ENCODE measurements at places on chromosomes 16 and 17.

- no peak for DNase-seq
These were observed 19.9 kb upstream of the FAM20A start for GRCh38 chr17:68621065-68621464.

- DNase-seq = no peak
These were observed 29.9 kb upstream of the ARL4D start for GRCh38 chr17:43368740-43369506.

DNA sequence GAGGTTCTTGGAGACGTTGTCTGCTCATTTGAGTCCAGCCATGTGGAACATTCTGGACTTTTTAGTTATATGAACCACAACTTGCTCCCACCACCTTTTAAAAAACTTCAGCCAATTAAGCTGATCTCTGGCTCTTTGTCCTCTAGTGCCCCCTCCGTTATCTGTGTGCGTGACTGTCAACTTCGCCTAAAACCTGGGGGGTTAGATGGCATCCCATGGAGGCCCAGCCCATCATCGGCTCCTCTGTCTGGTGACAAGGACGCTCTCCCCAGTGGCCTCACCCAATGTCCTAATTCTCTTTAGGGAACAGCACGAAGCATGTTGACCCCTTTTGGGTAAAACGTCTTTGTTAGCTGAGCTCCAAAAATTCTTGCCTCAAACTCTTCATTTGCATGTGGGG is 341.0 kb upstream of the TNRC6C start:
- no peak for DNase-seq

- no peak for DNase-seq
These were observed 233.9 kb downstream of the MRTFB start for GRCh38 chr16:14304891-14305460.

- DNase-seq = no peak
These were observed 69.9 kb upstream of the NFAT5 start for GRCh38 chr16:69495821-69496220.

GRCh38 chr17:70076189-70076588 is 1.2 kb downstream of the KCNJ16 start:
- no peak for DNase-seq

- DNase-seq = no peak
These were observed 25.6 kb downstream of the TRAP1 start for GRCh38 chr16:3691761-3692160.

DNA sequence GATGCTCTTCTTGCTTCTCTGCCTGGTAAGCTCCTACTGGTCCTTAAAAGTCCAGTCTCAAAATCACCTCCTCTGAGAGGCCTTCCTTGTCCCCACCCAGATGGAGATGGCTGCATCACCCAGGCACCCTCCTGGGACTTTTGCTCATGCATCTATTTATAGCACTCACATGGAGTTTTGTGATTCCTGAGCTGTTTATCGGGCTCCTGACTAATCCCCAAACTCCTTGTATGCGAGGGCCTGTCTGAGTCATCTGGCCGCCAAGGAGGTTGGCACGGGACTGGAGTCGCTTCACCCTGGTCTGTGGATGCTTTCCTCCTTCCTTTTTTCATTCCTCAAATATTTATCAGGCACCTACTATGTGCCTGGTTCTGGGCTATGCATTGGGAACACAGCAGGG is 2.3 kb upstream of the MAP2K3 start:
- DNase-seq = no peak

- no peak for DNase-seq
These were observed 33.8 kb downstream of the RBBP6 start for GRCh38 chr16:24573141-24573540.

DNA sequence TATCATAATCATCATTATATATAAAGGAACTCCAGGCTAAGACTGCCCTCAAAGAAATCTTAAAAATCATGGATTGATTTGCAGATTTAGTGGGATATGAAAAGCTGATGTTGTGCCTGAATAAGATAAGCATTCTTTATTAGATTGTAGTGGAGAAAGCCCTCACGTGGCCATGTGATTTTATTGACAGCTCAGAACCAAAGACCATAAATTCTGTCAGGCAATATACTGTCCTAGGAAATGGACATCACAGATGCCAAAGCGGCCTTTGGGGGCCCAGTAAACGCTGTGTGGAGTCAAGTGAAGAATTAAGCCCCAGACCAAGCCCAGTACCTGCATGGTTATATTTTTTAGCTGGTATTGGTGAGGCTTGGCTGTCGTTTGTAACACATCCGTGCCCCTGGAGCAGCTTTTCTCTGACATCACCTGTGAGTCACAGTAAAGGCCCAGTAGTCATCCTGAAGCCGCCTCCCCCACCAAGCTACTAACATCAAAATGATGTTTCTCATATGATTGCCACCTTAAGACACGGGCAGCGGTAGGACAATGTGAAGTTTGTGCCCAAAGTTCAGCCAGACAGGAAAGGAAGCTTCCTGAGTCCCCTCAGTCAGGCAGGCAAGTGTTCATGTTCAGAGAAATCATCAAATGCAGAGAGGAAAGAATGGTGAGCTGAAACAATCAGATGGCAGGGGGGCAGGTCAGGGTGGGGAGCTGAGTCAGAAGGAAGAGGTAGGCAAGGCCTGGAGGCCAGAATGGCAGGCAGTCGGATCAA is 209.4 kb downstream of the IRX3 start:
- DNase-seq = no peak

GRCh38 chr17:50183421-50183994 is 17.7 kb downstream of the SGCA start:
- DNase-seq = no peak

GRCh38 chr17:73042809-73043685 is 49.4 kb downstream of the SLC39A11 start:
- DNase-seq = no peak

GRCh38 chr16:70381604-70382342 is 35.1 kb downstream of the DDX19A start:
- DNase-seq = no peak

DNA sequence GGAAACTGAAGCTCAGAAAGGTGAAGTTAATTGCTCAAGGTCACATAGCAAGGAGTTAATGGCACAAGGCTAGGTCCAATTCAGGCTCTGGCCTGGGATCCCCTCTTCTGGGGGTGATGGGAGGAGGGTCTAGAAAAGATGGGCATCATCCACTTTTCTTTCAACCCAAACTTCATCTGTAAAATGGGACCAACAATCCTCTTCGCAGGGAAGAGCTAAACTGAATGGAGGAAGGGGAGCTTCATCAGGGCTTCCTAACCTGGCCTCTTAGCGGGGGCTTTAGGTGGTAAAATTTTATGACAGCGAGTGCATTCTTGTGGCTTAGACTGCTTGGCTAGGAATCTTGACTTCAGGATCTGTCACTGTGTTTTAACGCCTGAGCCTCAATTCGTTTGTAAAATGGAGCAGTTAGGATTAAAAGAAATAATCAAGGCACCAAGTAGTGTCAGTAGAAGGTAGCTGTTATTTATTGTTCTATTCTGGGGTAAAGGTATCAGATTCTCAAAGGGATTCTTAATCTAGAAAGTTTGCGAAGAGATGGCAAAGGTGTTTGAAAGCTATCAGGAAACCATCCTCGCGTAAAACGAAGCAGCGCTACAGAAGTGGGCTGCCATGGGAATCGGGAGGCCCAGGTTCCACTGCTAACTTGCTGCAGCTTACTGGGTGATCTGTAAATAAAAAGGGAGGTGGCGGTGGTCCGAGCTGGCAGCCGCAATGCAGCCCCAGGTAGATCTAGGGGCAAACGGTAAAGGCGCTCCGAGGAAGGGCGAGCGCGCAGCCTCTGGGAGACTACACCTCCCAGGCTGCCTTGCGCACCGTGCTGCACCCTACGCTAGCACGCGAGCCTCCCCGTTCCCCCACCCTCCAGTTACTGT is 1.5 kb upstream of the SRCAP start:
- DNase-seq = no peak

DNA sequence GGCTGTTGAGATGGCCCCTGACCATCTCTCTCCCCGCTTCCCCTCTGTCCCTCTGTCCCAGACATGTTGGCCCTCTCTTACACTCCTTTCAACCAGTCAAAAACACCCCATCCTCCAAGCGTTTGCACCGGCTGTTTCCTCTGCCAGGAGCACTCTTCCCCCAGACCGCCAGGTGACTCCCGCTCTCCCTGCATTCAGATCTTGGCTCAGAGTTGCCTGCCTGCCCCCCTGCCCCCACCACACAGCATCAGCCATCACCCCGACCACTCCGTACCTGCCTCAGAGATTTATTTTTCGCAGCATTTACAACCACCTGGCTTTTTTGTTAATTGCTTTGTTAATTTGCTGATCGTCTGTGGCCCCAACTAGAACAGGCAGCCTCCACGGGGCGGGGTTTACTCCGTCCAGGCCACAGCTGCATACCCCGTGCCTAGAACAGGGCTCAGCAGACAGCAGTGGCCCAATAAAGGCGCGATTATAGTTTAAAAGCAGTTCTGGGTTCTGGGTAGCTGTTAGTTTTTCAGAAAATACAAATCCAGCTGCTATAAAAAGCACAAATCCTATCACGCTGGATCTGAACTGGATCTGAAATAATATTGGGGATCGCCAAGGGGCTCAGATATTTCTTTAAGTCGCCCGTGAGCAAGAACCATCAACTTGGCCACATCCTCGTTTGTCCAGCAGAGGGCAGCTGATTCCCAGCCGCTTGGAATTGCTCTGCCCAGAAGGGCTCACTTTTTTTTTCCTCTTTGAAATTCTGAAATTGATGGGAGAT is 173.6 kb downstream of the IRF8 start:
- no peak for DNase-seq

DNA sequence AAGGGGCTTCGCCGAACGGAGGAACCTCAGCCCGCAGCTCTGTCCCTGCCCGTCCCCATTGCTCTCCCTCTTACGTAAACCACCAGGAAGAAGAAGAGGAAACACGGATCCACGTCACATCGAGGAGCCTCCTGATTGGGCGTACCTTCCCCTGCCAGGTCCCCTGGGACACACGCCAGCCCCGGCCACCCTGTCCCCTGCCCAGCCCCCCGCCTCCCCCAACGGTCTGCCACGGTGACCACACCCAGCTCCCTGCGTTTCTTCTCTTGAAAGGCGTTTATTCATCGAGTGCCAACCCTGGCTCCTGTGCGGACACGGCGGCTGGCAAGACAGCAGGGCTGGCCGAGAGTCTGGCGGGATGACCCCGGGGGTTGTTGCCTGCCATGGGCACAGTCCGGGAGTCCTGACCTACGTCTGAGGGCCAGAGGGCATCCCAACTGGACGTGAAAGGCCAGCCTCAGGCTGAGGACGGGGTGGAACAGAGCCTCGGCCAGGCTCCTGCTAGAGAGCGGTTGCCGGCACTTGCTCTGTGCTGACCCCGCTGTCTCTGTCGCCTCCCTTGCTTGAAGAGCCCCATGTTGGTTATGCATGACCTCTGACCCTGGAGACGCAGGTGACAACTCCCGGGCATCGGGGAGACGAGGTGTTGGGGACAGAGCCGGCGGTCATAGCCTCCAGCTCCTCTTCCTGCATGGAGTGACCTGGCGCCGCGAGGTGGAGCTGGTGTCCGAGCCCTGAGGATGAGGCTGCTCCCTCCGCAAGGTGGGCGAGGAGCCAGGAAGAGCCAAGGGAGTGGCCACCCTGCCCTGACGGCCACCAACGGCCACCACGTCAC is 40.5 kb upstream of the ACSF3 start:
- no peak for DNase-seq

GRCh38 chr16:55012362-55012761 is 81.7 kb downstream of the IRX5 start:
- DNase-seq = no peak

- DNase-seq = no peak
These were observed 58.5 kb upstream of the CREBBP start for GRCh38 chr16:3938843-3939624.

- no peak for DNase-seq
These were observed 7.7 kb downstream of the FOXL1 start for GRCh38 chr16:86585821-86586611.

- no peak for DNase-seq
These were observed 13.5 kb upstream of the ABAT start for GRCh38 chr16:8660841-8661301.

DNA sequence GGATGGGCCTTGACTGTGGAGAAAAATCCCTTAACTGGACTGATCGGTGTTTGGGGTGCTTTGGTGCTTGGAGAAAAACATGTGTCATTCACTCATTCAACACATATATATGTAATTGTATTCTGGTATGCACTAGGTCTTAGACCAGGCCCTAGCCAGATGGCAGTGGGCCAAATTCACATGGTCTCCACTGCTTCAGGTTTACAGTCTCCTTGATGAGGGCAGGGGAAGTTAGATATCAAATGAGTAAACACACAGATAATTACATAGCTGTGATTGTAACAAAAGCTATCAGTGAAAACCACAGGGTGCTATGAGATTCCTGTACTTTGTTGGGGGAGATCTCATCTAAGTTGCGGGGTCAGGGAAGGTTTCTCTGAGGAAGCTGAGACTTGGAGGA is 78.8 kb downstream of the WWP2 start:
- DNase-seq = no peak

DNA sequence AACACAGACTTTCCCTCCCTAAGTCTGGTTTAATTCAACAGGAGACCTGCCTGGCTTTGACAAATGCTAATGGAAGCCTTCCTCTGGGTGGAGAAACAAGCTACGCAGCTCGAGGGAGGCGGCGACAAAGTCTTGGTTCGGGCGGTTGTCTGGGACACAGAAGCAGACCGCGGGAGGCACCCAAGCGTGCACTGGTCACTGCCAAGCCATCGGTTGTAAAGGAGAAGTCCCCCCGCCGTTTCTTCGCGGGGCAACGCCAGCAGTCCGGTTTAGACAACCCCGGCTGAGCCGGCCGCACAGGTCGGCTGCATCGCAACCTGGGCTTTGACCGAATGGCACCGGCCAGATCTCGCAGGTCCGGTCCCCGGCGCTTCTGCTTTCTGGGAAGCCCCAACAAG is 586 bp downstream of the GLYR1 start:
- no peak for DNase-seq

- no peak for DNase-seq
These were observed 142.8 kb downstream of the PRKCA start for GRCh38 chr17:66445229-66445628.

GRCh38 chr17:43648916-43649315 is 12.8 kb downstream of the MEOX1 start:
- no peak for DNase-seq

GRCh38 chr16:57589374-57589773 is 39.1 kb upstream of the ADGRG1 start:
- no peak for DNase-seq

GRCh38 chr17:50273654-50274040 is 619 bp upstream of the TMEM92 start:
- DNase-seq = no peak

GRCh38 chr17:1143573-1143972 is 36.2 kb downstream of the ABR start:
- DNase-seq = no peak
